ENCODE measurements at places on chromosomes 5 and 9.

GRCh38 chr9:115943431-115944165 is 210.0 kb upstream of the PAPPA start:
- DNase-seq: no peak

- no peak for DNase-seq
These were observed 36.1 kb downstream of the HMCN2 start for GRCh38 chr9:130301483-130302286.

DNA sequence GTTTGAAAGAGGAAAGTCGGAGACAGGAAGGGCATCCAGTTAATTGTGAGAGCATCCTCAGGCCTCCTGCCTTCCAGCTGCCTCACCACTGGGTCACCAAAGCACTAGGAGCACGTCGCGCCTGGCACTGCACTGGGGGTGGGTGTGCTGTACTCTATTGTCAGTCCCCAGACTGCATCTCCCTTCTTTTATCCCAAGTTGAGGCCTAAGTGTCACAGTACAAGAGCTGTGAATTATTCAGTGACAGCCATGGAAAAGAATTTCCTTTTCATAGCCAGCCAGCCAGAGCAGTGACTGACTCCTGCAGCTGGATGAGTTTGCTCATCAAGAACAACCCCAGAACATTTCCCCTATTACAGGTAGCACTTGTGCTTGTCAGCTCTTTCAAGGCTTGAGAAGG is 16.3 kb downstream of the CLTA start:
- DNase-seq: no peak

DNA sequence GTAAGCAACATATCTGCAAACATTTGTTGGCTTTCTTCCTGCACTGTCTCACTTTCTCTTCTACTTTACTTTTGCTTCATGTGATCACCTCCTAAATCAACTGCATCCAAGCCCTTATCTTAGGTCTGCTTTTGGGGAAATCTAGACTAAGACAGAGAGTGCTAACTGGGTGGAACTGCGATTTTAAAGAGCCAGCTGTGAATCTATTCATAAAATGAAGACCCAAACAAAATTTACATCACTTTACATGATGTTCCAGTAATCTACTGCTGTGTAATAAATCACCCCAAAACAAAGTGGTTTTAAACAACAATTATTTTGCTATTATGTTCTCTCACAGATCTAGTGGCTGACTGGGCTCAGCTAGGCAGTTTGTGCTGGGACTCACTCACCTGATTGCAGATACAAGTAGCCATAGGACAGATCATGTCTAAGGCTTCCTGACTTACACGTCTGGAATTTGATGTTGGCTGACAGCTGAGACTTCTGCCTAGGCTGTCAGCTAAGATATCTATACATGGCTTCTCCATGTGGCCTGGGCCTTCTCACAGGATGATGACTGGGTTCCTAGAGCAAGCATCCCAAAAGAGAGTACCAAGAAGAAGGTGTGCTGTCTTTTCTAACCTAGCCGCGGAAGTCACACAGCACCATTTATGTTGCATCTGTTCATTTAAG is 145.1 kb upstream of the TBCA start:
- DNase-seq: no peak

DNA sequence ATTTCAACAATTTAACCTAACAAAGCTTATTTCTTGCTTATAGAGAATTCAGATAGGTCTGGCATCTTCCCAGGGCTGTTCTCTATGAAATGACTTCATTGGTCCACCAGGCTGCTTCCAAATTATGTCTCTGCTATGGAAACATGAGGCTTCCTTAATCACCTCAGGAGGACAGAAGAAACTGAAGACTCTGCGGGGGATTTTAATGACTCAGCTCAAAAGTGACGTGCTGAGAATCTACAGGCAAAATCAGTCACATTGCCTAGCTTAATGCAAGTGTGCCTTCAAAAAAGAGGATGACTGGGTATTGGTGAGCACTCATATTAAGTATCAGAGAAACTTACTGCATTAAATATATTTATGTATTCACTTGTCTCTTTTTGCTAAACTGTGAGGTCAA is 315.5 kb upstream of the RGMB start:
- no peak for DNase-seq

DNA sequence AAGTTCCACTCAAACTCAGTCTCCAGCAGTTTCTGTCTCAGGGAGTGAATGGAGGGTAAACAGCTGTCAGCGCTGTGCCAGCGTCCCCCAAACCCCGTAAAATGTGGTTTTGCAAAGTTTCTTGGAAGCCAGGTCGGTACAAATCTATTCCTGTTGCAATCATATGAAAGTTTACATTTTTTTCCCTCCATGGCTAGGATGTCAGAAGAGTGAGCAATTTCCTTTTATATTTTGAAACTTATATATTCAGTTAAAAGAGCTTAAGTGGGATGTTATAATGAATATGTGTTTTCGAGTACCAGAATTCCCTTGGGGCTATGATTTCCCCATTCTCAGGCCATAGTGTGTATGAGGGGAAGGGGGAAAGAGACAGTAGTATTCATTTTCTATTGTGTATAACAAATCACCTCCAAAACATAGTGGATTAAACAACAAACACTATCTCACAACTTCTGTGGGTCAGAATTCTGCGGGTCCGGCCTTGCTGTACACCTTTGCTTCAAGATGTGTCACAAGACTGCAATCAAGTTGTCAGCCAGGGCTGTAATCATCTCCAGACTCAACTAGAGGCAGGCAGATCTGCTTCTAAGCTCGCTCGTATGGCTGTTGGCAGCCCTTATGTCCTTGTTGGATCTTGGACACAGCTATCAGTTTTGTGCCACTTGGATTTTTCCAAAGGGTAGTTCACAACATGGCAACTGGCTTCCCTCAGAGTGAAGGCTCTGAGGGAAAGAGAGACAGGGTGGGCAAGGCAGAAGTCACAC is 107.4 kb downstream of the SNX18 start:
- DNase-seq: no peak

DNA sequence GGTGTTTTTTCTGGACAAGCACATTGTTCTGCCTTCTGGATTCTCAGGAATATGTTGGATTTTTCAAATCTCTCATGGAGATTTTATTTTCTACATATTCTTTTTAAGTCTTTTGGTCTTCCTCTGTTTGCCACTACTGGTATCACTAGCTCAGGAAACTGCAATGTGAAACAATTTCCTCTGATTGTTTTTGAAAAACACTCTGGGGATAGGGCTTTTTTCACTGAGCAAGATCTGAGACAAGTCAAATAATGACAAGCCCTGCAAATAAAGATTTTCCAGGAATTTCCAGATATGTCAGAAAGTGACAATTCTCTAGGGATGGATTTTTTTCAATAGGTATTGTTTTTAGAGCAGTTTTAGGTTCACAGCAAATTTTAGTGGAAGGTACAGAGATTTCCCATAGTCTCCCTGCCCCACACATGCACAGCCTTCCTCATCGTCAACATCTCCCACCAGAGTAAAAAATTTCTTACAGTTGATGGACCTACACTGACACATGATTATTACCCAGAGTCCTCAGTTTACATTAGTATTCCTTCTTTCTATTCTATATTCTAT is 86.9 kb upstream of the TMEM161B start:
- no peak for DNase-seq

DNA sequence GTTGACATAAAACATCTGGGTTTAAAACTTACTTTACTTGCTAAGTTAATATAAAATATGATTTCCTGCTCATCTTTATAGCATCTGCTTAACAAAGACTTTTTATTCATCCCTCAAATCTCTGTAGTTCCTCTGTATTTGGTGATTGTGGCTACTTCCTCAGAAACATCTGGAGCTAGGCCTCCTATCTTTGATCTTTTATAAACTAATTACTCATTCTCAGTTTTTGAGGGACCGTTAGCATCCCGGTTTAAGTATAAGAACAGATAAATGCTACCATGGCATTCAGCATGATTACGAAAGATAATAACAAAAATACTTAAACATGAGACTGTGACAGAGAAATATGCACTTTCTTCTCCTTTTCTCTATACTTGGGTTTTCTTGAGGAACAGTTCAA is 85.3 kb downstream of the SLC38A9 start:
- DNase-seq: no peak

DNA sequence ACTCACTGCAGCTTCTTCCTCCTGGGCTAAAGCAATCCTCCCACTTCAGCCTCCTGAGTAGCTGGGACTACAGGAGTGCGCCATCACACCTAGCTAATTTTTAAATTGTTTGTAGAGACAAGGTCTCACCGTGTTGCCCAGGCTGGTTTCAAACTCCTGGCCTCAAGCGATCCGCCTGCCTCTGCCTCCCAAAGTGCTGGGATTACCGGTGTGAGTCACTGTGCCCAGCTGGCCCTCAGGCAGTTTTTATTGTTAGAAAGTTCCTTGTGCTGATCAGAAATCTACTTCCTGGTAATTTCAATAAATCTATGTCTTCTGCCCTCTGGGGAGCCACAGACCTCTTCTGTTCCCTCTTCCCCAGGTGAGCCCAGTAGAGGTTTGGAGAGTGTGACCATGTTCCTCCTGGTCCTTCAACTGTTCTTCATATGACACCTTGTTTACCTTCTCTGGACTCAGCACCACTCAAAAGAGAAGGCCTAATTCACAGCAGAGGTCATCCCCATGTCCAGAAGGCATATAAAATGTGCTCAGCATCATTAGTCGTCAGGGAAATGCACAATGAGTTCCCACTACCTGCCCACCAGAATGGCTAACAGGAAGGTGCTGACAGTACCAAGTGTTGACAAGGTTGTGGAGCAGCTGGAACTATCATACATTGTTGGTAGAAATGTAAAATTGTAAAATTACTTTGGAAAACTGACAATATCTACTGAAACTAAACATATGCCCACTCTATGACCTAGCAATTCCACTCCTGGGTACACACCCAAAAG is 10.4 kb downstream of the TMOD1 start:
- no peak for DNase-seq

GRCh38 chr9:26603617-26604016 is 289.0 kb downstream of the CAAP1 start:
- no peak for DNase-seq

Measured in central memory CD4-positive, alpha-beta T cell (primary cell).